Esophagus squamous epithelium (tissue), 5 donors: ENCODE measurements at places on chromosomes 7 and 10. TPM values are rescaled to one million over a fixed set of nuclear protein-coding genes. Genes with fewer than 3 reads are reported as not detected.

DNA sequence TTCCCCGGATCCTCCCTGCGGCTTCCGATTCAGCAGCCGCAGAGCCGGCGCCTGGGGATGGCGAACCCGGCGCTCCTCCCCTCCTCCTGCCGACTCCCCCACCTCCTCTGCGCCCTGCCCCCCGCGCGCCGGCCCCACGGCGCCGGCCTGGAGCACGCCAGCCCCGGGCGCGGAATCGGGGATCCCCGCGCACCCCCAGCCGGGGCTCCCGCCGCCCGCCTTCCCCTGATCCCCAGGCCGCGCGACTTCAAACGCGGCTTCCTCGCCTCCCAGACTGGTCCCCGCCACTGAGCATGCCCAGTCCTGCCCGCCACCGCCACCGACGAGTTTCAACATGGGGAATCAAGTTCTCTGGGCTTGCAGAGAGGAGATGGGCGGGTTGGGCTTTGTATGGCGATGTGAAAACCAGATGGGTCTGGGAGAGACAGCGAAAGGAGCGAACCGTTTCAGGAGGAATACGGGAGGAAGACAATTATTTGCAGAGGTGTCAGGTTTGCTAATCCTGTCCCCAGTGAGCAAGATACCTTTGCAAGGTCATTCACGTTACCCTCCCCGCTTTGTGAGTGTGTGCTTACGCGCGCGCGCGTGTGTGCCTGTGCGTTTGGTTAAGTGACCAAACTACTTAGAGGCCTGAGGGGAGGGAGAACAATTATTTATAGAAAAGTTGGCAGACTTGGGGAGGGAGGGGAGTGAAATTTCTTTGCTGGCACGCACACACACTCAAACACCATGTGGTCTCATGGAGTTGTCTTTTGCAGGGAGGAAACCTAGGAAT, at the start of gene PANK1:
Gene PANK1, minus strand, starts transcription at position 276 of the 775 bp plus-strand sequence. CDS start 351 bp downstream, outside the sequence.
- DNase-seq = peak; percentile 37

GRCh38 chr7:28093623-28094232, 86.9 kb downstream of the JAZF1 start:
- no peak for DNase-seq

- no peak for DNase-seq
Measured at GRCh38 chr10:63553473-63553872, 32.3 kb downstream of the REEP3 start.

DNA sequence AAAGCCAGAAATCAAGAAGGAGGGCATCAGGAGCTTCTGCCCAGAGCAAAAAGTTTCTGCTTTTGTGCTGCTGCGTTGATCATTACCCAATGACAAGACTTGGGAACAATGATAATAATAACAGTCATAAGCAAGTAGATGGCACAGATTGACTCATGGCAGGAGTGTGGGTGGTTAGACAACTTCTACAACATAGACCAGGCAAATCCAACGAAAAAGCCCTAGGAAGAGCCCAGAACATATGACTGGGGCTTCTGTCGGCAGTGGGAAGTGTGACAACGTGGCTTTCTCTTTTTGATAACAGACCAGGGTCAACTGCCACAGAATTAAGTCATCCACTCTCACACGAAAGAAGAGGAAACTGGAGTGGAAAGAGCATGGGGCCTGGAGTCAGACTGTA, 85.4 kb upstream of the TRIL start:
- no peak for DNase-seq

DNA sequence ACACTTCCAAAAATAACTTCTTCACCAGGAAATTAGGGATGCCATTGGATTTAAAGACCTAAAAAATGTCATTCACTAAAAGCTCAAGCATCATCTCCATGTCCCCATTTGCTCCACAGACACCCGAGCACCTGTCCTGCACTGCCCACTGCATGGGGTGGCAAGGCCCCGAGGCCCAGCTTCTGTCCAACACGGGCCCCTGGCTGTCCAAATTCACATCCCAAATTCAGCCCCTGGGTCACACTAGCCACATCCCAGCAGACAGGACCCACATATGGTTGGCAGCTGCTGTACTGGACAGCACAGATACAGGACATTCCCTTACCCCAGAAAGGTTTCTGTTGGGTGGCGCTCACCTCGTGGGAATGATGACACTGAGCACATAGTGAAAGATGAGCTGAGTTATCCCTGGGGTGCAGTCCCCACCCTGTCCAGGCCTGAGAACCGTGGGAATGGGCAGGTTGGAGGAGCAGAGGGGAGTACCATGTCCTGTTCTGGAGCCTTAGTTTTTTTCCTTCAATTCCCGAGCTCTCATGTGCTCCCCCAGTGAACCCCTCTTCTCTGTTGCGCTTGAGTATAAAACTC, 55.3 kb downstream of the CSGALNACT2 start:
- no peak for DNase-seq

GRCh38 chr7:38105874-38106483, 72.1 kb upstream of the STARD3NL start:
- DNase-seq = no peak

- DNase-seq = no peak
Measured at GRCh38 chr7:1150400-1151002, 9.5 kb downstream of the ZFAND2A start.

GRCh38 chr7:2115760-2116447, 116.8 kb downstream of the MAD1L1 start:
- no peak for DNase-seq

GRCh38 chr10:132366006-132366405, 31.0 kb upstream of the PWWP2B start:
- no peak for DNase-seq

DNA sequence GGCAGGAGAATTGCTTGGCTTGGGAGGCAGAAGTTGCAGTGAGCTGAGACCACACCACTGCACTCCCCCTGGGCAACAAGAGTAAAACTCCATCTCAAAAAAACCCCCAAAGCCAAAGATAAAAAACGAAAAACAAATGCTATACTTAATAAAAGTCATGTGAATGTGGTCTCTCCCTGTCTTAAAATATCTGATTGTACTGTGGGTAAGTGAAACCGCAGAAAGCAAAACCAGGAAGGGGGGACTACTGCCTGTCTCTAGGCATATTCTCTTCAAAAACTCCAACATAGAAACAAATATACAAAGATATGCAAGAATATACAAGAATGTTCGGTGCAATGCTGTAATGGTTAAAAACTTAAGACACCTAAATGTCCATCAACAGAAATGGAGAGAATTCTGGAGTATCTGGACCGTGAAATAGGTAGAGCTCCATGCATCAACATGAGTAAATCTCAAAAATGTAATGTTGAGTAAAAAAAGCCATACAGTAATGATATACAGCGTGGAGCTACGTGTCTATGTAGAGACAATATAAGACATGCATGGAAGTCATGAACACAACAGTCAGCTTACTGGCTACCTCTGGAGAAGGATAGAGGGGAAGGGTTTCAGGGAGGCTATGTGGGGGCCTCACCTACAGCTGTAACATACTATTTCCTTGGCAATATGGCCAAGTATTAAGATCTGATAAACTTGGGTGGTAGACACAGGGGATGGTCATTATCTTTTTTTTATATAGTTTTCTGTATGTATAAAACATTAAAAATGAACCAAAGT, 2.1 kb downstream of the ZNF394 start:
- DNase-seq = no peak

DNA sequence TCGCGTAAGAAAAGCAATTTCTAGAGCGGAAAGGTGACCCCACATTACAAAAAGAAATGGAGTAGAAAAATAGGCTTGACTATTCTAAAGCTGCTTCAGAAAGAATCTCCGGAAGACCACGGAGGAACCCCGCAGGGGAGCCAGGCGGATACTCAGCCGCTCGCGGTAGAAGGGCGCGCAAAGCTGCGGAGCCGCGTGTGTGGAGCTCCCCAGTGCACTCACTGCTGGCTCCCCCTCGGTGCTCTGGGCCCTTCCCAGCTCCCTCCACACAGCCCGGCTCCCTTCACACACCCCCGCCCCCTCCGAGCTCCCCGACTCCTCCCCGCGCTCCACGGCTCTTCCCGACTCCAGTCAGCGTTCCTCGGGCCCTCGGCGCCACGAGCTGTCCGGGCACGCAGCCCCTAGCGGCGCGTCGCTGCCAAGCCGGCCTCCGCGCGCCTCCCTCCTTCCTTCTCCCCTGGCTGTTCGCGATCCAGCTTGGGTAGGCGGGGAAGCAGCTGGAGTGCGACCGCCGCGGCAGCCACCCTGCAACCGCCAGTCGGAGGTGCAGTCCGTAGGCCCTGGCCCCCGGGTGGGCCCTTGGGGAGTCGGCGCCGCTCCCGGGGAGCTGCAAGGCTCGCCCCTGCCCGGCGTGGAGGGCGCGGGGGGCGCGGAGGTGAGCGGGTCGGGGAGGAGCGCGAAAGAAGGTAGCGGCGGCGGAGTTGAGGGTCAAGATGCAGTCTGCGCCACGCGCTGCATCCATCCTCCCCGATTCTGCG, at the start of gene STEAP2:
Gene STEAP2, plus strand, starts transcription at position 350 of the 758 bp plus-strand sequence. CDS start 13,343 bp downstream, outside the sequence.
- DNase-seq = peak; percentile 20

DNA sequence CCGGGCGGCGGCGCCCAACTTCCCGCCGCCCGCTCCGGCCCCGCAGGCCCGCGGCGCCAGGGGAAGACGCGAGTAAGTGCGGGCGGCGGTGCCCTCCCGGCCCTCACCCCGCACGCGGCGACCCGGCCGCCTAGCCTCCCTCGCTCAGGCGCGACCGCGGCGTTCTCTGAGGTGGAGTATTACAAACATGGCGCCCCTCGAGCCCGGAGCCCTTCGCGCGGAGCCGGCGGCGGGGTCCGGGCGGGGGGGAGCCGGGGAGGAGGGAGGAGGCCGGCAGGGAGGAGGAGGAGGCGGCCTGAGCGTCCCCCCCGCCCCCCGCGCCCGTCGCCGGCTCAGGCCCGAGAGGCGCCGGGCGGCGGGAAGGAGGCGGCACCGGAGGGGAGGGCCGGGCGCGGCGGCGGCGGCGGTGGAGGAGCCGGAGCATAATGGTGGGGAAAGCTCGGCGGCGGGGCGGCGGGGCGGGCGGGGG, at the start of gene ZMYND11:
Gene ZMYND11, plus strand, starts transcription at position 324 of the 469 bp plus-strand sequence. CDS start 44,558 bp downstream, outside the sequence.
- DNase-seq = no peak

DNA sequence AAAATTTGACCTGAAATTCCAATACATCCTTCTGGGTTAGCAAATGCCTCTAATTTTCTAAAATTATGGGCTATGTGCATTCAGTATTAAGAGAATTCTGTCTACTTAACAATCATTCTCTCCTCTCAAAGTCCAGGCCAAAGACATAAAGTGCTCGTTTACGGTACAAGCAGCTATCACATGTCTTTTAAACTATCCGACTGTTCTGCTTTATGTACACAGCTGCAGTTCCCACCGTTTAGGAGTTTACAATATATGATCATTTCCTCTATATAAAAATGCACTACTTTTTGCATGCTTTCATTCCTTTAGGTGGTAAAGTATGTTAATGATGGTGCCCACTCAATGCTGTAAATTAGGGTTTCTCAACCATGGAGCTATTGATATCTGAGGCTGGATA, 34.0 kb downstream of the CDK6 start:
- no peak for DNase-seq

GRCh38 chr7:33952824-33953223, 47.5 kb downstream of the BMPER start:
- no peak for DNase-seq

DNA sequence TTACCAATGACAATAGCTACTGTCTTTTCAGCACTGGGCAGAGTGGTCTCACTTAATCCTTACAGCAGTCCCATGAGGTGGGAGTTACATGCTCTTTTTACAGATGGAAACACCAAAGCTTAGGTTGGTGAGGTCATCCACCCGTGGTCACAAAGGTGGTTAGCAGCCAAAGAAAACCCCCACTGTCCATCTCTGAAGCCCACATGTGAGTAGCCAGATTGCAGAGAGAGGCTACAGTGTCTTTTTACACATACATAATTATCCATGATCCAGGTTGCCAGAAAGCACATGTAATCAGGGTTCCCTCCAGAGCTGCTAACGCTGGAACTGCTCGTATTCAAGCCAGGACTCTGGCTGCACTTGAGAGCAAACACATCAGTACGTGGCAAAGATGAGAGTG, 24.6 kb upstream of the ANKRD2 start:
- no peak for DNase-seq

DNA sequence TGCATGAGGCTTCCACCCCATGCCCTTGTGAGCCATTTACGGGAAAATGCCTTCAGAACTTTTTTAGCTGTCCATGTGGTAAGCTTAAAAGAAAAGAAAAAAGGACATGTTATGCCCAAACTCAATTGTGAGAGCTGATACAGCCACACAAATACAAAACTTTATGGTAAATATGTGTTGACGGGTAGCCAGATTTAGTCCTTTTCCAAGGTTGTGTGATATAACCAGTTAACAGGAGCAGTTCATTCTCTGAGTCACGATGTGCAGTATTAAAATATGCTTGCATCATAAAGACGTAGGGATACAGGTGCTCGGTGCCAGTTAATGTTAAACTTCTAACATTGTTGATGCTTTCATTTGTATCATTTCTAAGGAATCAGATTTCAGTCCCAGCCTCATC, 350.4 kb downstream of the DNAJB6 start:
- DNase-seq = no peak

DNA sequence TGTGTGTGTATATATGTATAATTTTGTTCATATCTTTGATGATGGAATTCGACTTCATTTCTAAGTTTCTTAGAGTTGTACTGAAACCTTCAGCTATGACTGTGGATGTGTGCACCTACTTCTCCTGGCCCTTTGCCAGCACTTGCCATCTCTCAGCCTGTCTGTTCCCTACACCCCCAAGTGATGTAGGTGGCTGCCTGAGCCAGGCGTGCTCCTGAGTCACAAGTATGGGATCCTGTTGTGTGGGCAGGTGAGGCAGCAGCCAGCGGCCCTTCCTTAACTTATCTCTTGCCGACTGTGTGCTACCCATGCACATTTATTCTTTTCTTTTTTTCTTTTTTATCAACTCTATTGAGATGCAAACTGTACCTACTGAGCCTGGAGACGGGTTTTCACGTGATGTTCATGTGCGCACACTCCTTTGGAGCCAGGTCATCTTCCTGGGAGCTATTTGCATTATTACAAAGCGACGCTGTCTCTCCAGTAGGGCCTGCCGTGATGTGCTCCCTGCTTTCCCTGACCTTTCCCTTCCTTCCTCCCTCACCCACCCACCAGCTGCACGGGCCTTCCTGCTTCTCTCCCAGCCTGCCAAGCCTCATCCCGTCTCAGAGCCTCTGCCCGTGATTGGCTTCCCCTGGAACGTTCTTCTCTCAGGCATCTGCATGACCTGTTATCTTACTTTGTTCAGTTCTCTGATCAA, 31.3 kb upstream of the GALNT11 start:
- DNase-seq = no peak

DNA sequence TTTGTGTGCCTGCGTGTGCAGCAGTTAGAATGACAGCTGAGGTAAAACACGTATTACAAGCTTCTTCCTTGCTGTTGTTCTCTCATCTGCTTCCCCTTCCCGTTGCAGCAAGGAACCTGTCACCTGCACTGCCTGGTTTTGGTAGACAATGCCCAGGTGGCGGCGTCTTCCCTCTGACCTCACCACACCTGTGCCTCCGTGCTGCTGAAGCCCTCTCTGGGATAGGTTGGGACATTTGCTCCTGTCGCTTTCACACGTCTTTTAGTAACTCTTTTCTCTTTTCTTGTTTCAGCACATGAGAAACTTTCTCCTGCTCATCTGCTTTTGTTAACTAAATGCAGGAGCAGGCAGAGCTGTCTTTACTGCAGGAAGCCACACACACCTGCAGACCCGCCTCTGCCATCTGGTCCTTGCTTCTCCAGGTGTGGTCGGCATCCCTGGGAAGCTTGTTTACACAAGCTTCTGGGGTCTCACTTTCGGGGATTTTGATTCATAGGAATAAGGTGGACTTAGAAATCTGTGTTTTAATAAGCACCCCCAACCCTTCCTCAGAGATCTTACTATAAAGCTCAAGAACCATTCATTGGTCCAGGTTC, 60.7 kb upstream of the EXOC6 start:
- DNase-seq = no peak

GRCh38 chr7:74656441-74656836, 1.1 kb upstream of the GTF2I start:
- no peak for DNase-seq

Gene SEMA4G
- 0.44 TPM for total RNA-seq

Gene CYP3A7
- not detected for total RNA-seq

Gene TUBB8
- total RNA-seq = not detected

Gene RRP12
- 29.8 TPM for total RNA-seq
